Ascending aorta (tissue), 2 donors: ENCODE measurements at places on chromosomes 2 and 18. TPM values are rescaled to one million over a fixed set of nuclear protein-coding genes. Genes with fewer than 3 reads are reported as not detected.
A peak's percentile ranks its signal among the peaks of the same experiment; 100 is the strongest.

The CRYBA2 gene
- not detected for total RNA-seq

DNA sequence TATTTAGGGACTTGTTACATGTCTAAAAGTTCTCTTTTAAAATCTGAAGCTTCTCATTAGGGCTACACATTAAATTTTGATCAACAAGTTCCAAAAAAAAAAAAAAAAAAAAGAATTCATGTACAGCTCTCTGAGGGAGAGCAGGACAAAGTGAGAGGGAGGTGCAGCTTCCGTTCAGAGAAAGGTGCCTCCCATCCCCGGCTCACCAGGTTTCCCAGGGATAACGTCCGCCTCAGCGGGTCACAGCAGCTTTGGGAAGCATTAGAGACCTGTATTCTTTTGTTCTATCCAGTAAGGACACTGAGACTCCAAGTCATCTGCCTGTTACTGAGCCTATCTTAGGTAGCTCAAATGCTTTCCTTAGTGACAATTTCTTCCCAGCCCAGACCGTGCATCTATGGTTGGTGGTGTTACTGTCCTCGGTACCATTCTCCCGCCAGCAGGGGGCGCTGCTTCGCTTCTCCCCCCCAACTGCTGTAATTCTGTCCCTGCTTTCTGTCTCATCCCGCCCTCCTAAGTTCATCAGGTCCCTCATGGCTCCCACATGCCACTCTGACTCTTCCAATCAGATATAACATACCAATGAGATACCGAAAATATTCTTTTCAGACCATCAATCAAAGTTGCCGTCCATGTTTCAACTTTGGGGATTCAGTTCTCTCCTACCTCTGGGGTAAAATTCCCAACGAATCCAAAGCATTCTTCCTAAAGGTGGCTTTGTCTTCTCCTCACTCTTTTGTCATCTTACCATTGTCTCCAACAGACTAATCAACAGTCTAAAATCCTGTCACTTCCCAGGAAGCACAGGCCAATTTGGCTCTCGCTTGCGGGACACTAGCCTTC, 466.5 kb downstream of the METTL4 start:
- no peaks in the 10 kb centered on the region for H3K36me3 ChIP-seq
- no peaks in the 10 kb centered on the region for H3K27me3 ChIP-seq
- no peak overlapping the region for H3K4me3 ChIP-seq
- no peaks in the 10 kb centered on the region for H3K4me1 ChIP-seq

DNA sequence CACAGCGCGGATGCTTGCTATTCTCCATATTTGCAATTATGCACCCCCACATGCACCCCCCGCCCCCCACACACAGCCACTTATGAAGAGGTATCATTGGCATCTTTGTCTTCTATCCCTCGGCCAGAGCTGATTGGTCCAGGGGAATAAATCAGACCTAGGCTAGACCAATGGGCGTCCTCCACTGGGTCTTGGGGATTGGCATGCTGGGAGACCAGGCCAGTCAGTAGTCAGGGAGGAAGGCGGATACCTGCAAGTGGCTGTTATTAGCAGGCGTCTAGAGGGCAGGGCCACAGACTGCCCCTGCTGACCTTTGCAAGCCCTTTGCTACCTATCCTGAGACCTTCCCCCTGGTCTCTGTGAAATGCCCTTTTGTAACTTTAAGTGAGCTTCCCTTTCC, 30.0 kb downstream of the ATOH8 start:
- H3K36me3 ChIP-seq = peaks cover 24% of the 10 kb centered on the region
- peak overlapping the region; percentile 80 for H3K27ac ChIP-seq
- DNase-seq = no peak
- H3K4me1 ChIP-seq = peaks cover 94% of the 10 kb centered on the region
- no peaks in the 10 kb centered on the region for H3K27me3 ChIP-seq
- H3K4me3 ChIP-seq = no peak overlapping the region

The IL1RN gene
- total RNA-seq = not detected

DNA sequence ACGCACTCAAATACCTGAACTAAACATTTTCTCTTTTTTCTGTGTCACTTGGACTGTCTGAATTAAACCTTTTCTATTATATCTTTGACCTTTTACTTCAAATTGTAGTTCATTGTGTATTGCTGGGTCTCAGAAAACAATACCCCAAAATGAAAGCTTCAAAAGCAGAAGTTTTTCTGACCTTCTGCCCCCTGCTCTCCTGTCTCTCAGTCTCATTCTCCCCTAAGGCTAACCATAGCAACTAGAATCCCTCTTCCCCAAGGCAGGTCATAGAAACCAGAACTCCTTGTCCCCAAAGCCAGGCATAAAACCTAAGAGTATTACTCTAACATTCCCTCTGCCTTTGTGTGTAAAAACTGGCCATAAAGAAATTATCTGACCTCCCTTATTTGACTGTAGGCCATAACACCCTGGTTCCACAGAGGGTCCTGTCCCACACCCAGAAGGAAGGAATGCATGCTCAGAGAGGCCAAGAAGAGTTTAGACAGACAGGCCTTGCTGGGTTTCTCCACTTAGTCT, 93.5 kb upstream of the B3GNT2 start:
- no peaks in the 10 kb centered on the region for H3K36me3 ChIP-seq
- DNase-seq = no peak
- no peak overlapping the region for H3K27ac ChIP-seq
- no peaks in the 10 kb centered on the region for H3K4me1 ChIP-seq

- no peak overlapping the region for H3K27ac ChIP-seq
- H3K4me3 ChIP-seq = no peak overlapping the region
- no peaks in the 10 kb centered on the region for H3K27me3 ChIP-seq
- H3K36me3 ChIP-seq = no peaks in the 10 kb centered on the region
These were observed 155.6 kb upstream of the DNMT3A start for GRCh38 chr2:25497229-25497917.

DNA sequence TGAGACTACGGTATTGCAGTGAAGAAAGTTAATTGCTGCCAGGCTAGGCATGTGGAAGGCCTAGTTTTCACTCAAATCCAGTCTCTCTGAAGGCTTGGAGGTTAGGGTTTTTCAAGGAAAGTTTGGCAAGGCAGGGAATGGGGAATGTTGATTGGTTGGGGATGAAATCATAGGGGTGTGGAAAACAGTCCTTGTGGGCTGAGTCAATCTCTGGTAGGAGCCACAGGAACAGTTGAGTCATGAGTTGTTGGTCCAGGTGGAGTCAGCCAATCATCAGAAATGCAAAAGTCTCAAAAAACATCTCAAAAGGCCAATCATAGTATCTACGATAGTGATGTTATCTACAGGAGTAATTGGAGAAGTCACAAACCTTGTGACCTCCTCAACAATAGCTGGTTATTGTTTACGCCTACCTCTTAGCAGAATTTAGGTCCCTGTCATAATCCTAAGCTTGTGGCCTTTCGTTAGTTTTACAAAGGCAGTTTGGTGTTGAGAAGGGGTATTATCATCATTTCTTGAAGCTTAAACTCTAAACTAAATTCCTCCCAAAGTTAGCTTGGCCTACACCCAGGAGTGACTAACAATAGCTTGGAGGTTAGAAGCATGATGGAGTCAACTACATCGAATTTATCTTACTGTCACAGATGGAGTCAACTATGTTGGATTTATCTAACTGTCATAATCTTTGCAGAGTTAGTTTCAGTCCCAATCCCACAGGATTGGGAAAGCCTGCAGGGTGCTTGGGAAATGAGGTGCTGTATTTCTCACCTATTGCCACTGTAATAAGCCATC, 33.7 kb upstream of the APCDD1 start:
- H3K27me3 ChIP-seq = no peaks in the 10 kb centered on the region
- DNase-seq = no peak
- no peaks in the 10 kb centered on the region for H3K4me1 ChIP-seq
- no peak overlapping the region for H3K4me3 ChIP-seq

GRCh38 chr2:6814312-6814711, 51.4 kb downstream of the CMPK2 start:
- H3K36me3 ChIP-seq = no peaks in the 10 kb centered on the region
- H3K27me3 ChIP-seq = no peaks in the 10 kb centered on the region

- no peaks in the 10 kb centered on the region for H3K4me1 ChIP-seq
- H3K27me3 ChIP-seq = no peaks in the 10 kb centered on the region
- H3K27ac ChIP-seq = no peak overlapping the region
- H3K4me3 ChIP-seq = no peak overlapping the region
- H3K36me3 ChIP-seq = no peaks in the 10 kb centered on the region
These were observed 207.4 kb downstream of the ARL6IP6 start for GRCh38 chr2:152925547-152926448.

The HOXD8 gene
- total RNA-seq = 19.8 TPM

DNA sequence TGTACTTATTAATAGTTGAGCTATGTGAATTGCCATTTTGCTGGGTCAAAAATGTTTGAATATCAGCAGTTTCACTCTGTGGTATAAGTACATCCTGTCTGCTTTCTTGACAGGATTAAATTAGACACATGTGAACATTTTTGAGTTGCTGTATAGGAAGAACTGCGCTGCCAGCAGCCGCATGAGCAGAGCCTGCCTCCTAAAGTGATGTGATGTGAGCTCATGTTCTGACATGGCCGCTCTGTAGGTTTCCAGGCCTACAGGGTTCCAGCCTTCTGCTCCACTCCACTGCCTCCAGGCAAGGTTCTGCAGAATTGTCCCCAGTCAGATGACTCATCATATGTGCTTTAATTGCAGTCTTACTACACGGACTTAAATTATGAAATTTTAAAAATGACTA, 119.7 kb upstream of the NFATC1 start:
- H3K36me3 ChIP-seq = peaks cover 11% of the 10 kb centered on the region
- no peak overlapping the region for H3K4me3 ChIP-seq
- H3K27ac ChIP-seq = no peak overlapping the region
- H3K4me1 ChIP-seq = no peaks in the 10 kb centered on the region

The EPAS1 gene
- 1,738 TPM for total RNA-seq

DNA sequence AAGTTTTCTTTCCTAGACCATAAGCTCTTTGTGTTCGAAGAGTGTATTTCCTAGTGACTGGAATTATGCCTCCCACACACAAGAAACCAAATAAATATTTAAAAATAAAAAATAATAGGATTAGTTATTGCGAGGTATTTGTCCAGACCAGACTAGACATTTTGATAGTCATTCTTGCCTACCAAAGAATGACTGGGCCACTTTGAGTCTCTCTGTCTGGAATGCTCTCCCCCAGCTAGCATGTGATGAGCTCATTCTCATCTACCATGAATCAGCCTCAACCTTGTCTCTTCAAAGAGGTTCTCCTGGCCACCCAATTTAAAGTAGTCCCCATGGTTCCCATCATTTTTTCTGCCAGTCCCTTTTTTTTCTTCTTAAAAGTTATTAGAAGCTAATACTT, 13.9 kb upstream of the DSC1 start:
- H3K36me3 ChIP-seq = no peaks in the 10 kb centered on the region
- H3K27ac ChIP-seq = no peak overlapping the region
- no peaks in the 10 kb centered on the region for H3K27me3 ChIP-seq
- no peaks in the 10 kb centered on the region for H3K4me1 ChIP-seq
- no peak for DNase-seq
- H3K4me3 ChIP-seq = no peak overlapping the region

GRCh38 chr2:229096409-229097066, 174.5 kb downstream of the PID1 start:
- no peak overlapping the region for H3K27ac ChIP-seq
- no peak overlapping the region for H3K4me3 ChIP-seq
- H3K4me1 ChIP-seq = no peaks in the 10 kb centered on the region
- DNase-seq = no peak
- no peaks in the 10 kb centered on the region for H3K27me3 ChIP-seq

The BCL2 gene
- total RNA-seq = 20.5 TPM

- no peak overlapping the region for H3K27ac ChIP-seq
- H3K4me3 ChIP-seq = no peak overlapping the region
- H3K36me3 ChIP-seq = no peaks in the 10 kb centered on the region
- no peak for DNase-seq
- H3K27me3 ChIP-seq = no peaks in the 10 kb centered on the region
These were observed 155.5 kb downstream of the TMEM247 start for GRCh38 chr2:46634905-46635304.
